ENCODE measurements at places on chromosomes 7 and 10.

GRCh38 chr7:104127204-104127603, 80.6 kb downstream of the ORC5 start:
- no peak for DNase-seq

- no peak for DNase-seq
Observed at GRCh38 chr7:4693749-4694148, 11.7 kb downstream of the FOXK1 start.

DNA sequence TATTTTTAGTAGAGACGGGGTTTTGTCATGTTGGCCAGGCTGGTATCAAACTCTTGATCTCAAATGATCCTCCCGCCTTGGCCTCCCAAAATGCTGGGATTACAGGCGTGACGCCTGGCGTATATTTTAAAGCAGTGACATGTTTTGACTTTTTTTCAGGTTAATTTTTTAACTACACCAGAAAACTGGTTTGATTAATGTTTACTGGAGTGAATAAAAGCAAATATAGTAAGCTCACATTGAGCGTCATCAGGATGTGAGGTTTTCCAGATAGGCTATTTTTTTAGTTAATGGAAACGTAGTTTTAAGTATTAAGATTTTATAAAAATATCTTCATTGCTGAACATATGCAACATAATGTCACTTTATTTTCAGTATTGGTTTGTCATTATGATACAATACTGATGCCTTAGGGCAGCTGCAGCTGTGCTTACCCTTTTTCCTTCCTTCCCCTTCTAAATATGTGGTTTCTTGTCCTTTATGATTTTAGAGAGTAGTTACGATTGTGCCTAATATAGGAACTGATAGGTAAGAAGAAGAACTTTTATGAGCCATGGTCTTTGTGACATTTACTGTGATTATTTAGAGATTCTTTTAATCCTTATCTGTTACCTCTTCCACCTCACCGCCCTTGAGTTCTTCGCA, 37.3 kb downstream of the TMEM60 start:
- DNase-seq = no peak

DNA sequence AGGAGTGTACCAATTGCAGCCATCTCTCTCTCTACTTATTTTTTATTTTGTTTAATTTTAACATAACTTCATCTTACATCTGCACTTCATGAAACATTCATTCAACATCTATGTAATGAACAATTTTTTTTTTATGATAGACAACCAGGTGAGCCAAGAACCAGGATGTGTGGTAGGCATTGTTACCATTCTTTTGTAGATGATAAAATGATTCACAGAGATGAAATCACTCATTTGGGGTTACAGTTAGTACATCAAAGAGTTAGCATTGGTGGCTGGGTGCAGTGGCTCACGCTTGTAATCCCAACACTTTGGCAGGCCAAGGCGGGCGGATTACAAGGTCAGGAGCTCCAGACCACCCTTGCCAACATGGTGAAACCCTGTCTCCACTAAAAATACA, 127.8 kb downstream of the HDAC9 start:
- no peak for DNase-seq

DNA sequence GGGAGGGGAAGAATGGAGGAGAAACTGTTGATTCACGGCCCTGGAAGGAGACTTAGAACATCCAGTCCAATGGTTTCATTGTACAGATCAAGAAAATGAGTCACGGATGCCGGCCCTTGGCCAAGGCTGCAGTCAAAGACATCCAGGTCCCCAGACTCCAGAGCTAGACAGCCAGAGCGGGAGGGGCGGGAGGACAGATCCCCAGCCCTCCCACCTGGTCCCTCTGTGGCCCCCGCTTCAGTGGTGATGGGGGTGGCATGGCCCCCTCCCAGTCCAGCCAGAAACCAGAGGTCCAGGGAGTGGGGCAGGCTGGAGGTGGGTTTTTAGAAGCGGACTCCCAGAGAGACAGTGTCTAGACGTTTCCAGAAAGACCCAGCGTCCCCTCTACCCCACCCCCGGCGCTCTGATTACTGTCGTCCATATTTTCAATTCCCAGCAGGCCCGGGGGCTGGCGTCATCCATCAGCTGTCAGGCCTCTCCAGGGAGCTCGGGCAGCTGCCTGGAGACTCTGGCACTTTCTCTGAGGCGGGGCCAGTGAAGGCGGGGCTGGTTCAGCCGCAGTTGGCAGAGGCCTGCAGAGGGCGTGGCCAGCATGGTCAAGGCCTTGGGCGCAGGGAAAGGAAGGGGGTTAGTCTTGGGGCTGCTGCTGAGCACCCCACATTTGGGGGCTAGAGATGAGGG, 8.0 kb upstream of the HSPB1 start:
- DNase-seq = peak; percentile 95

- no peak for DNase-seq
Observed at GRCh38 chr7:70952311-70952710, 179.6 kb upstream of the GALNT17 start.

DNA sequence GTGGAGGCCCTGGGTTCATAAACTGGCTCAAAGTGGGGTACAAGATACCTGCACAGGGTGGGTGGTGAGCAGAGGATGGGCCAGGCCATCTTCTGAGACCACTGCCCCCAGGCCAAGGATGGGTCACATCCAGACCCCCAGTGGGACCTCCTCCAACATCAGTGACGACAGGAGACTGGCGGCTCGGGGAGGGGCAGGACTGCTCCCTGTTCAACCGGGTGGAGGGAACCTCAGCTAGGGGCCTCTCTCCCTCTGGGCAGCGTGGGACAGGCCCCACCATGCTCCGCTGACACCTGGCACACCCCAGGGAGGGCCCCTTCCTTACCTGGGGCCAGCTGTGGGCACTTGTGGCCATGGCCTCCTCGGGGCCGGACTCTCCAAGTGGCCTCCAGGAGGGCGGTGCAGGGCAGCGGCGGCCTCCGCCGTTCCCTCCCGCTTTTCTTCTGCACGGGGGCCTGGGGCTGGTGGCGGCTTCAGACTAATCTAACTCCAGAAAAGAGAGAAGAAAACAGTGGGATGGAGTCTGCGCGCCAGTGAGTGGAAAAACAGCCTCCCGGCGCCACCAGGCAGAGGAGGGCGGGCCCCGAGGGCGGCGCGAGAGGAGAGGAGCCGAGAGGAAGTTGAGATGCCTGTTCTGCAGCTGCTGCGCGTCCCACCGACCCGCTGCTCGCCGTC, at the start of gene CALHM2:
Gene CALHM2, minus strand, starts transcription at position 540 of the 675 bp plus-strand sequence. CDS start 2,429 bp downstream, outside the sequence.
- peak; percentile 60 for DNase-seq

- DNase-seq = no peak
Observed at GRCh38 chr10:133475425-133475734, 21.6 kb downstream of the SCART1 start.

GRCh38 chr10:35423505-35424306, 87.4 kb downstream of the CCNY start:
- DNase-seq = no peak

- no peak for DNase-seq
Observed at GRCh38 chr7:31986878-31987518, 83.2 kb downstream of the PDE1C start.
